ENCODE measurements at places on chromosomes 16 and 17.

GRCh38 chr16:9351841-9352434 lies 260.5 kb downstream of the HAPSTR1 start:
- DNase-seq: no peak

- no peak for DNase-seq
These were observed 2.7 kb downstream of the SMIM22 start for GRCh38 chr16:4797805-4798252.

DNA sequence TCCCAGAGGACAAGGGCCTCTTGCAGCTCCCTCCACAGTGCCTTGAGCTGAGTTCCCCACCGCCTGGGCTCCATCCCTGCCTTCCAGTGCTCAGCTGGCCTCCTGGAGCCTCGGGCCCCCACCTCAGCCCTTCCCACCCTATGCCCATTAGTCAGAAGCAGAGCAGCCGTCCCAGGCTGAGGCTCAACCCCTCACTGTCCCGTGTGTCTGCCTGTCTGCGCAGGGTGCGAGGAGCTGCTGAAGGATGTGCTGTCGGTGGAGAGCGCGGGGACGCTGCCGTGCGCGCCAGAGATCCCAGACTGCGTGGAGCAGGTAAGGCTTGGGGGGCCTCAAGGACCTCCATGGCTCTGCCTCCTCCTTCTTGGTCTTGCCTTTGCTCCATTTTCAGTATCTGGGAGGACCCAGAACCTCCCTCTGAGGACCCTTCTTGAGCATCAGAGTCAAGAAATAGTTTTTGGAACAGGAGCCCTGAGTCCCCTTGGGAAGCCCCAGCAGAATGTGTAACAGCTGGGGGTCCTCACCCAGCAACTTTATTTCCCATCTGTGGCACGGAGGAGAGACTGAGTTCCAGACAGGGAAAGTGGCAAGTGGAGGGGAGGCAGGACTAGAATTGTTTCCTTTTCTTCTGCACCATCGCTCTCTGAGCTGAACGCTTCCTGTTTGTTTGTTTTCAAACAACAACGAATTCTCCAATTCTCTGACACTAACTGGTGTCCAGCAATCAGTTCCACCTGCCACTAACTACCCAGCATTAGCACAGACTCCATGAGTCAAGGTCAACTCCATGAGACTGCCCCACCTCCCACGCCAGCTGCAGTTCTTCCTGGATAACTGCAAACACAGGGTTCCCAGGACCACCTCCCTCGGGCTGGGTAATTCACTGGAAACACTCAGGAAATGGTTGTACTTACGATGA lies 42.6 kb downstream of the RAB11FIP4 start:
- no peak for DNase-seq

DNA sequence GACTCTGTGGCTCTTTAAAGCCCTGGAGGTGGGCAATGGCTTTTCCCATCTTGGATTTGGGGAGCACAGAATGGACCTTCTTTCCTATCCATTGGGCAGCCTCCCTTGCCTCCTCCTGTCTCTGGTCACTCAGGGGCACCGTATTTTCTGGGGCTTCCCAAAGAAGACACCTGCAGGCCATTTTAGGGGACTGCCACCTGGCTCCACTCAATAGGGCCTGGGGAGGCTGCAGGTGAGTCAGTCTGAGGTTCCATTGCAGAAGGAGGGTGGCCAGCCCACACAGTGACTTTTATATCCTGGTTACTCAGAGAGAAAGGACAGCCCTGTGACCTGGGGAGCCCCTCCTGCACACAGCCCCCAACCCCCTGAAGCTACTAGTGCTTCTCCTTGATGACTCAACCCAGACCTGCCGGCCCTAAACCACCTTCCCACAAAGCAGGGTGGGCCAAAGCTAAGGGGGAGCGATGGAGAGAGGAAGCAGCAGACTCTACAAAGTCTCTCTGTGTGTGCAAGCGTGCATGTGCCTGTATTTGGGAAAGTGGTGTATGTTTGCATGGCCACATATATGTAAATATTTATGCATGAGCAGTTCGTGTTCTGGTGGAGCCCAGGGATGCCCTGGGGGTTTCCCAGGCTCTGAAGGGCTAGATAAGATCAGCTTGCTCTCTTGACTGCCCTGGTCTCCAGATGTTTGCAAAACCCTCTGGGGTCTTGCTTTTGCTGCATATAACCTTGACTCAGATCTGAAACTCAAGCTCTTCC lies 5.0 kb downstream of the CX3CL1 start:
- DNase-seq: peak; percentile 79

- no peak for DNase-seq
These were observed 35.8 kb downstream of the MRTFB start for GRCh38 chr16:14106961-14107360.

DNA sequence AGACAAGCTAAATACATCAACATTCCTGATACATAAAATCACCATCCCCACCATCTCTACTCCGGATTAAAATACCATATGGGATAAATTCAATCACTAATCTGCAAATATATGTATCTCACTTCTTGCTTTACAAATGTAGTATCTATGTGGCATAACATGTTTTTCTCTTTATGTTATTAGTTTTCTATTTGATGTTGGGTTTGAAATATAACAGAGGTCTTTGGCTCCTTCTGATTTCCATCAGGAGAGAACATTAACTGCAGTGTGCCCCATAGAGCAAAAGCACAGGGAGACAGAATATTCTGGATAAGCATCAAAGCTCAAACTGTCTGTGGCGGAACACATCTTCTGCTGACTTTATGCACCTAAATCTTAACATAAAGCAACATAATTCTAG lies 547.2 kb upstream of the CDH8 start:
- DNase-seq: no peak

- no peak for DNase-seq
These were observed 221.8 kb downstream of the SPECC1 start for GRCh38 chr17:20230924-20231323.

GRCh38 chr16:48075398-48075797 lies 80.4 kb downstream of the ABCC12 start:
- no peak for DNase-seq

DNA sequence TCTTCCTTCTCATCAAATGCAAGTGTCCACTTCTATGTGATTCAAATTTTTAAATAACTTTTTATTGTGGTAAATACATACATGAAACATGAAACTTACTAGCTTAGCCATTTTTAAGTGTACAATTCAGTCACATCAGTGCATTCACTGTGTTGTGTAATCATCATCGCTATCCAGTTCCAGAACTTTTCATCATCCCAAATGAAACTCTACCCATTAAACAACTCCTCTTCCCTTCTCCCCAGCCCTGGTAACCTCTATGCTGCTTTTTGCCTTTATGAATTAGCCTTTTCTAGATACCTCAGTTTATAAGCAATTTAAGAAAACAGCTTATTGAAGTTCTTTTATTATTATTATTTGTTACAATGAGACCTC lies 41.1 kb upstream of the IL34 start:
- no peak for DNase-seq

GRCh38 chr16:924063-924462 lies 46.7 kb downstream of the LMF1 start:
- DNase-seq: no peak

- DNase-seq: no peak
These were observed 112.9 kb downstream of the ABCC1 start for GRCh38 chr16:16062023-16062937.

DNA sequence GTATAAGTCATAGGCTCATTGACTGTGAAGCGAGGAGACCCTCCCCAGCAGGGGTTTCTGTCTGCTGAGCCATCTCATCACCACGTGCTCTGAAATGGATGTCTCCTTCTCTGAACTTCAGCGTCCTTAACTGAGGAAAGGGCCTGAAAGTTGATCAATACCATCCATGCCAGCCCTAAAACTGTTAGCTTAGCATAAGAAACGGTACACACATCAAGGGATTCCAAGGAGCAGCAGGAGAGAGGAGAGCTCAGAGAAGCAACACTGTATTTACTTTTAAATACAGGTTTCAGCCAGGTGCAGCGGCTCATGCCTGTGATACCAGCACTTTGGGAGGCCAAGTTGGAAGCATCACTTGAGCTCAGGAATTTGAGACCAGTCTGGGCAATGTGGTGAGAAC lies 248.9 kb upstream of the TNRC6C start:
- DNase-seq: no peak

DNA sequence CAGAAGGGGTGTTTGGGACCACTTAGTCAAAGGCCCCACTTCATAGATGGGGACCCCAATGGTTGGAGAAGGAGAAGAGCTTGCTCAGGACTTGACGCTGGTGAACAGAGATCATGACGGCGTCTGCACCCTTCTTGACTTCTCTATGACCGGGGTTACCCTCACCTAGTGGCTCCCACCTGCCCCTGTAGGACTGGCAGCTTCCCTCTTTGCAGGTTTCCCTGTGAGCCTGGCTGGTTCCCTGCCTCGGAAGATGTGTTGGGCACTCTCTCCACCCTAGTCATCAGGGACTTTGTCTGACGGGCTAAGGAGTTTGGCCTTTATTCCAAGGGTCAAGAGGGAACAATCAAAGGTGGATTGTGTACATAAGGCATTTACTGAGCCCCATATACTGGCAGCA lies 22.7 kb downstream of the TBX4 start:
- DNase-seq: no peak

GRCh38 chr17:10032118-10032852 lies 127.2 kb upstream of the RCVRN start:
- no peak for DNase-seq

DNA sequence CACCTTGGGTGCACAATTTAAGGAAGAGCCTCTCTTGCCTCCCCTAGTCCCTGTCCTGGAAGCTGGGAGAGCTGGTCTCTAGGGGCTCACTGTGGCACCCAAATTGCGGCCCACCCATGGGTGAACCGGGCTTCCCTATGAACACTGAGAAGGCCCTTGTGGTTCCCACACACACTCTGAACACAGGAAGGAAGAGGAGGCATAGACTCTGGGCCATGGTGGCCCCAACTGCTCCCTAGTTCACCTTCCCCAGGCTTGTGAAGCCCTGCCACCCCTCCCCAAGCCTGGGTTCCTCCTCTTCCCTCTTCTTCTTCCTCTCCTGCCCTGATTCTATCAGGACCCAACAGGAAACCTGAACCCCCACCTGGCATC lies 10.5 kb downstream of the SREBF1 start:
- DNase-seq: no peak

GRCh38 chr16:82231008-82231787 lies 61.2 kb upstream of the MPHOSPH6 start:
- DNase-seq: no peak

DNA sequence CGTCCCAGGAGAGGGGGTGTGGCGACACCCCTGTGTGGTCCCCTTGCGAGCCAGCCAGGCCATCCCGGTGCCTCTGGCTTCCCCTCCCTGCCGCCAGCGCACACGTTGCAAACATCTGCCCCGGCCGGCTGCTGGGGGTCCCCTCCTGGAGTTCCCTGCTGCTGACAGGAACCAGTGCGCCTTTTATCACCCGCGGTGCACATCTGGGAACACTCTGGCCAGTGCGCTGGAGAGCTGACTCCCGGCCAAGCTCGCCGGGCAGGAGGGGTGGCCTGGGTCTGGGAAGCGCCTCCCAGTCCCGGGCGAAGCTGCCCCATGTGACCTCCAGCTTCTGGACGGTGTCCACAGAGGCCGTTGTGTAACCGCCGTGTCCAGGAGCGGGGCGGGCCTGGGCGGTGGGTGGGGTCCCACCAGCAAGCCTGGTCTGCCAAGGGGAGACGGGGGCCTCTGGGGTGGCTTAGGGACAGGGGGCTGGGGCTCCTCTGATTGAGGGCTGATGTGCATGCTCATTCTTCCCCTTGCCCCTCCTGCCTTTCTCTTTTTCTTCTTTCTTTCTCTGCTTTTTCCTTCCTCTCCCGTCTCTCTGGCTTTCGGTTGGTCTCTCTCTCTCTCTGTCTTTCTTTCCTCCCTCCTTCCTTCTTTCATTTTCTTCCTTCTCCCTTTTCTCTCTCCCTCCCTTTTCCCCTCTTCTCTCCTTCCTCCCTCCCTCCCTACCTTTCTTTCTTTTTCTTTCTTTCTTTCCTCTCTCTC lies 25.2 kb upstream of the CIBAR2 start:
- DNase-seq: peak; percentile 80

- DNase-seq: no peak
These were observed 8.5 kb upstream of the RAI1 start for GRCh38 chr17:17672453-17673368.

GRCh38 chr17:55298111-55298730 lies 33.5 kb downstream of the HLF start:
- no peak for DNase-seq

GRCh38 chr16:76748461-76749348 lies 442.3 kb upstream of the MON1B start:
- DNase-seq: no peak

DNA sequence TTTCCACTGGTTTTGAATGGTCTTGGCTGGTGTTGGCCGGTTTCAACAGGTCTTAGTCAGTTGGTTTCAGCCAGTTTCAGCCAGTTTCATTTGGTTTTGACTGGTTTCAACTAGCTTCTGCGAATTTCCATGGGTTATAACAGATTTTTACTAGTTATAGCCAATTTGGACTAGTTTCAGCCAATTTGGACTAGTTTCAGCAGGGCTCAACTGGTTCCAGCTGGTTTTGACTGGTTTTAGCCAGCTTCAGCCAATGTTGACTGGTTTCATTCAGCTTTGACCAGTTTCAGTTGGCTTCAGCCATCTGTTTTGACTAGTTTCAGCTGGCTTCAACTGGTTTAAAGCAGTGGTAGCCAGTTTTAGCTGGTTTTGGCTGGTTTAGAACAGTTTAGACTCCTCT lies 432.6 kb downstream of the UTP18 start:
- no peak for DNase-seq

DNA sequence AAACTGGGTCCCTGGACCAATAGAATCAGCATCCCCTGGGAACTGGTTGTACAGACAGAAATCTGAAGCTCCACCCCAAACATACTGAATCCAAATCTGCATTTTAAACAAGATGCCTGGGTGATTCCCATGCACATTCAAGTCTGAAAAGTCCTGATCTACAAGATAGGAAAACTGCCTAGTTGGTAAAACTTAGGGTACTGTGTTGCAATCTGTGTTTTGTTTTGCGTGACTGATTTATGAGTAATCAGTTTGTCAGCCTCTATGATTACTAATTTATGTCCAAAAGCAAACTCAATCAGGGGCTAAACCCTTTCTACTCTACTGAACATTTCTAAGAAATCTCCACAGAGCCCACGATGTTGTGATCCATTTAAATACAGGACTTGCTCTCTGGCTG lies 103.8 kb downstream of the YPEL2 start:
- DNase-seq: no peak

DNA sequence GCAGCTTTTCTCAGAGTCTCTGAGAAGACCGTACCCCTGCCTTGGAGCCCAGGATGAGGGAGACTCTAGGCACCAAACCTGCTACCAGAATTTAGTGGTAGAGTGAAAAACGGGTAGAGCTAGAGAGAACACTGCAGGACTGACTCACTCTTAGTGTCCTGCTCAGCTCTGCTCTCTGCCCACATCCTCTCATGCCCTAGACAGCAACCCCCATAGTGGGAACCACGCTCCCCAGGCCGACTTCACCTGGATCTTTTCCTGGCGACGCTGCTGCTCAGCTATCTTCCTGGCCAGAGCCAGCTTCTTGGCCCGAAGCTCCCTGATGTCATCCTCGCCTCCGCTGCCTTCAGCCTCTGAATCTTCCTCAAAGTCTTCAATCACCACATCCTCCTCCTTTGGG lies 26.7 kb downstream of the HIC1 start:
- DNase-seq: no peak

Data from ELF-1 (cell line).